Stimulated activated CD8-positive, alpha-beta memory T cell treated with anti-CD3 and anti-CD28 coated beads, Interleukin-2, amount 100 ng/mL, for 48 hours (primary cell): ENCODE measurements at places on chromosomes 2 and 18.

DNA sequence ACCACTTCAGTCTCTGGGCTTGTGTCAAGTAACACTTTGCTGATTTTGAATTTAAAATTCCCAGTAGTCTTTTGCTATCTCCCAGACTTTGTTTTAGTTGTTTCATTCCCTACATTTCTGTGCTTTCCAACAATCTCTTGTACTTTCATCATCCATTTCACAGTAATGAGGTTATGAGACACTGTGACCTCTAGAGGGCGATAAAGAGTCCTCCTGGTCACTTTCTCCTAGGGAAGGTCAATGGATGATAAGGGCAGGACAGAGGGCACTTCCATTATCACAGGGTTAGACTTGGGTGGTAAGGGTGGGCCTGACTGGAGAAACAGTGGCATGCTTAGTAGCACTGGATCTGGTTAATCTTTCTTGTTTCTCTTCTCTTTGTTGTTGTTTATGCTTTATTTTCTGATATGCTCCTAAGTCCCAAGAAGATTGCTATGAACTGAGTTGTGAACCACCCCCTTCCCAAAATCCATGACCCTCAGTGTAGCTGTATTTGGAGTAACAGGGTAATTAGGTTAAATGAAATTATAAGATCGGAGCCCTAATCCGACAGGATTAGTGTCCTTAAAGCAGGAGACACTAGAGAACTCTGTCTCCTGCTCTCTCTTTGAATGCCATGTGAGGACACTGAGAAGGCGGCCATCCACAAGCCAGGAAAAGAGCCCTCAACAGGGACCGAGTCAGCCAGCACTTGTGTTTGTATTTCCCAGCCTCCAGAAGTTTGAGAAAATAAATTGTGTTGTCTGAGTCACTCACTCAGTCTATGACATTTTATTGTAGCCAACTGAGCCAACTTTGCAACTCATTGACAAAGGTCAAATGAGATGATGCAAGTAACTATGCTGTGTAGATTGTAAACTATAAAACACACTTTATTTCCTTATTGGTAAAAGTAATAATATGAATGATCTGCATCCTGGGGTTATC is 779.2 kb downstream of the CNTNAP5 start:
- no peak for DNase-seq

GRCh38 chr2:100939445-100939844 is 62.6 kb upstream of the RPL31 start:
- no peak for DNase-seq

GRCh38 chr18:35174093-35174731 is 66.6 kb upstream of the ZNF397 start:
- DNase-seq: no peak

GRCh38 chr2:68837164-68837860 is 33.9 kb downstream of the BMP10 start:
- DNase-seq: peak; percentile 50

GRCh38 chr2:42060028-42060427 is 12.2 kb downstream of the PKDCC start:
- no peak for DNase-seq

DNA sequence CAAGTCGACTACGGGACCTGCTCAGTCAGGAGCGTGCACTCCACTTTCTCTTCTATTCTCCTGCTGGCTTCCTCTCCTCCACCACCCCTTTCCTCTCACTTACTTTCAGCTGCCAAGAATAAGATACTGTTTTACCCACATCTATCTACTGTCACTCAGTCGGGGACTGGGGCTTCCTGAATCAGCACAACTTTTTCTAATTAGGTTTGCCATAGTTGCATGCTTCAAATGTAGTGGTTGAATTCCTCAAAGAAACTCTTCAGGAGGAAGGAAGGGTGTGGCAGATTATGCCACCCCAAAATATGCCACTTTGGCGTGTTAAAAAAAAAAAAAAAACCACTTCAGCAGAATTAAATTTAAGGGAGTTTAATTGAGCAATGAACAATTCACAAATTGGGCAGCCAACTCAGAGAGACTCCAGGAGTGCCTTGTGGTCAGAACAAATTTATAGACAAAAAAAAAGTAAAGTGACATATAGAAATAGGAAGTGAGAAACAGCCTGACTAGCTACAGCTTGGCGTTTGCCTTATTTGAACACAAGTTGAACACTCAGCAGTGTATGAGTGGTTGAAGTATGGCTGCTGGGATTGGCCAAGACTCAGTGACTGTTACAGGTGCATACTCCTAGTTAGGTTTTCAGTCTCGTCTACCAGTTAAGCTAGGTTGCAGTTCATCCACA is 32.5 kb upstream of the RMDN2 start:
- no peak for DNase-seq

- no peak for DNase-seq
These were observed 19.0 kb downstream of the VIL1 start for GRCh38 chr2:218437969-218438368.

GRCh38 chr2:170369894-170370293 is 191.9 kb downstream of the MYO3B start:
- DNase-seq: no peak

DNA sequence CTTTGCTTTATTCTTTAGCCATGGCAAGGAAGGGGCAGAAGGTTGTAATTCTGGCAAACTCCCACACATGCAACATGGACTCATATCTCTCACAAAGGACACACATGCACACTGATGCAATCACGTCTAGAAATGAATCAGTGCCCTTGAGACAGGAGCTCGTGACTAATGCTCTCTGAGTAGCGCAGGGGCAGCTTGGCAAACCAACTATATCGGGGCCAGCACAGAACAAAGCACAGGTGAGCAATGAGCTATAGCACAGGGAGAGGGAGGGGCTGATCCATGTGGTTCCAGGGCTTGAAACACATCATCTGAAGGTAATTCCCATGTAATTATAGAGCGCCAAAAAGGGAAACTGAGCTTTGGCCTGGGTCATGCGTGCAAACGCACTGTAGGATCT is 165.2 kb upstream of the KLF7 start:
- peak; percentile 56 for DNase-seq

- DNase-seq: no peak
These were observed 76.2 kb downstream of the STK39 start for GRCh38 chr2:168171059-168171762.

GRCh38 chr2:62939735-62940491 is 110.7 kb upstream of the OTX1 start:
- no peak for DNase-seq

- DNase-seq: no peak
These were observed 577.4 kb upstream of the RAB6C start for GRCh38 chr2:129402076-129402475.

GRCh38 chr18:48660346-48661228 is 121.8 kb downstream of the CTIF start:
- no peak for DNase-seq

DNA sequence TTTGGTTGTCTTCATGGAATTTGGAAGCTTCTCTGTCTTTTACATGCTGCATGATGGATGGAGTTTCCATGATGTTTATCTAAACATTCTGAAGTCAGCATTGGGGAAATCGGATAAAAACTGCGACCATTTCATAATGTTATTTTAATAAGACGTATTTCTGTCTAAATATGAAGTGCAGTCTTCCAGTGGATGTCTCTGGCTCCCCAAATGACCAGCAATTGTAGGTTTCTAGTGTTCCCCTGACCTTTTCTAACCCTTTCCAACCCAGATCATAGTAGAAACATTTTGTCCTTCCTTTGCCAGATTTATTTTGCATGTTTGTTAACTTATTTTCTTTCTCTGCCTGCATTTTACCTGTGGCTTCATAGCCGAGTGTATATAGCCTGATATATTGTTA is 559.3 kb downstream of the ADCYAP1 start:
- DNase-seq: no peak

GRCh38 chr2:191946471-191947182 is 99.7 kb upstream of the CAVIN2 start:
- no peak for DNase-seq

DNA sequence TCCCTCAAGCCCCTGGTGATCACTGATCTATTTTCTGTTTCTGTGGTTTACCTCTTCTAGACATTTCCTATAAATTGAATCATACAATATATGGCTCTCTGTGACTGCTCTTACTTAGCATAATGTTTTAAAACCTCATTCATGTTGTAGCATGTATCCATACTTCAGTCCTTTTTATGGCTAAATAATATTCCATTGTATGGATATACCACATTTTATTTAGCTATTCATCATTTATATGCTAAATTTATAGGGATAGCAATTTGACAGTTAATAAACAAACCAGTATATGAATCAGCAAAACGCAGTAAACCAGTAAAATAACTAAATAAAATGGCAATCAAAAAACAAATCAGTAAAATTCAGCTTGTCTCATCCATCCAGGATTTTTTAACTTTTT is 286.1 kb upstream of the HNRNPA3 start:
- DNase-seq: no peak

- DNase-seq: peak; percentile 37
These were observed 45.5 kb upstream of the LDAH start for GRCh38 chr2:20868377-20868776.

GRCh38 chr2:153047220-153047619 is 328.8 kb downstream of the ARL6IP6 start:
- DNase-seq: no peak

GRCh38 chr18:79064228-79064627 is 5.0 kb upstream of the ATP9B start:
- no peak for DNase-seq

GRCh38 chr2:55231546-55232083 is 478 bp downstream of the CLHC1 start:
- no peak for DNase-seq

- no peak for DNase-seq
These were observed 279.0 kb downstream of the KIAA1328 start for GRCh38 chr18:37107748-37108522.

GRCh38 chr2:196925768-196926561 is 542 bp downstream of the PGAP1 start:
- no peak for DNase-seq

DNA sequence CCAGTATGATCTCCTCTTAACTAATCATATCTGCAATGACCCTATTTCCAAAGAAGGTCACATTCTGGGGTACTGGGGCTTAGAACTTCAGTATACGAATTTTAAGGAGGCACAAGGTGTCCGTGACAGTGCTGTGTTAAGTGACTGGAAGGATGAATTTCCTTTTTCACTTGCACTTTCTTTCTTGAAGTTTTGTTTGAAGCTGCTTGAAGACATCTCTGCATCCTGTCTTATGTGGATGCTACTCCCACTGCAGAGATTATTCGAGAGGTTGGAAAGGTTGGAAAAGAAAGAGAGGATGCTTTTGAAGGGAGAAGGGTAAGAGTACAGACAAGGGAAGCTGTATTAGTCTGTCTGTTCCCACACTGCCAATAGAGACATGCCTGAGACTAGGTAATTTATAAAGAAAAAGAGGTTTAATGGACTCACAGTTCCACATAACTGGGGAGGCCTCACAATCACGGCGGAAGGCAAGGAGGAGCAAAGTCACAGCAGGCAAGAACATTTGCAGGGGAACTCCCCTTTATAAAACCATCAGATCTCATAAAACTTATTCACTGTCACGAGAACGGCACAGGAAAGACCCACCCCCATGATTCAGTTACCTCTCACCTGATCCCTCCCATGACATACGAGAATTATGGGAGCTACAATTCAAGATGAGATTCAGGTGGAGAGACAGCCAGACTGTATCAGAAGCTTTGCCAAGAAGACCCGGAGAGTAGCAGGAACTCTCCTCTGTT is 3.6 kb upstream of the RNF144A start:
- no peak for DNase-seq

GRCh38 chr18:13611142-13611600 is 115.2 kb downstream of the FAM210A start:
- DNase-seq: no peak

GRCh38 chr2:170571612-170572011 is 143.5 kb upstream of the SP5 start:
- no peak for DNase-seq

- no peak for DNase-seq
These were observed 398.1 kb upstream of the ATP5MC3 start for GRCh38 chr2:175579646-175580045.

GRCh38 chr18:12654971-12655370 is 2.9 kb downstream of the SPIRE1 start:
- DNase-seq: no peak

GRCh38 chr2:3292416-3292815 is 85.2 kb downstream of the EIPR1 start:
- DNase-seq: no peak

- DNase-seq: no peak
These were observed 40.2 kb upstream of the GMCL1 start for GRCh38 chr2:69789175-69789721.

DNA sequence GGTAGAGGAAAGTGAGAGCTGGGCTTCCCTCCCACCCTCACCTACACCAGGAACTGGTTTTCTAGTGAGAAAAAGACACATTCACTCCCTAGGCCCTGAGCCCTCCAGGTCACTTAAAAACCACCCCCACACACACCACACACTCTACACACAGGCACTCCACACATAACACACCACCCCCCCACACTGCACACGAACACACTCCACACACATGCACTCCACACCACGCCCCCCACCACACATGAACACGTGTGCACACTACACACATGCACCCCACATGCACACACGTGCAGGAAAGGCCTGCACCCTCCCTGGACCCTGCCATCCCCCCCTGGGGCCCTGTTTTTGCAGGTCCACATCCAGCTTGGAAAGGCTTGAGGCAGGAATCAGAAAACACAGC is 67.6 kb downstream of the RALBP1 start:
- no peak for DNase-seq

- DNase-seq: no peak
These were observed 8.8 kb upstream of the GBX2 start for GRCh38 chr2:236176951-236177350.

- peak; percentile 12 for DNase-seq
These were observed 41.4 kb downstream of the STEAP3 start for GRCh38 chr2:119264781-119265692.

DNA sequence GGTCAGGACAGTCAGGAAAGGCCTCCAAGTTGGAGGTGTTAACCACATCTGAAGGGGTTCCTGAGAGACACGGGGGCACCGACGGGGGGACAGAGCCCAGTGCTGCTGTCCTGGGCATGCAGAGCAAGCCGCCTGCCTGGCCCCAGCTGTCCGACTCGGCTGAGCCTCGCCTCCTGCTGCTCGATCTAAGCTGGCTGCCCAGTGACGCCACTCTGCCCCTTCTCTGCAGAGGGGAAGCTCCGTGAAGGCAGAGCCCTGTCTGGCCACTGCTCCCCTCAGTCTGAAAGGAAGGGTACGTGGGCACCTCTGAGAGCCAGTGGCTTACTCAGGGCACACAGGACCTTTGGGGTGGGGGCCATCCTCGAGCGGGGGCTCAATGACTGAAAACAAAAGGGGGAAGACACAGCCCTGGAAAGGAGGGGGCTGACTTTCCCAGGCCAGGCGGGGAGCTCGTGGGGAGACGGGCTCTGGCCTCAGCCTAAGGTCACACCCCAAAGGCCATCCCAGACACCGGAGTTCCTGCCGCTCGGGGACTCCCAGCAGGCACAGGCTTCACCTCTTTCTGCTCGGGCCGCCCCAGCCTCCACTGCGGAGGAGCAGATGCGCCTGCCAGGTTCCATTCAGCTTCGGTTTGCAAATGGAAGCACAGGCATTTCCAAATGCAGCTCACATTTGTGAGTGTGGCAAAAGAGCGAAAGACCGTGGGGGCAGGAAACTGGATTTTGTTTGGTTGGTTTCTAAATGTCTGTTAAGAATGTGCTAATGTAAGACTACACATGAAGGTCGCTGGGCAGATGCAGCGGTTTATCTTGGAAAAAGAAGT is 136.9 kb downstream of the HDAC4 start:
- no peak for DNase-seq

- DNase-seq: no peak
These were observed 269.4 kb upstream of the RAB6C start for GRCh38 chr2:129709956-129710598.
